NCI-H774 (cell line): ENCODE measurements at places on chromosomes 7 and 10.

DNA sequence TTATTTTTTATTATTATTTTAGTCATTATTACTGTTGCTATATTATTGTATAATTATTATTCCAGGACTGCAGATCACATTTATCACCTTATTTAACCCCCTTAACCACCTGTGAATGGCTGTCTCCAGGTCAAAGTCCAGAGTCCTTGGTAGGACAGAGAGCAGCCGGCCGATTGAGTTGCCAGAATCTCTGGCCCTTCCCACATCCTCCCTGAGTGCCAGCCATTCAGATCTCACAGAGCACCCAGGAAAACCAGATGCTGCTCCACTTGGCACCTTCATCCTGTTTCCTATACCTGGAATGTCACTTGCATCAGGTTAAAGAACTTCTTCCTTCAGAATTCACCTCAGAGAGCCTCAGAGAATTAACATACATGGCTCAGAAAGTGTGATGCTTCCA lies 101.1 kb downstream of the ELAPOR2 start:
- no peak for DNase-seq

DNA sequence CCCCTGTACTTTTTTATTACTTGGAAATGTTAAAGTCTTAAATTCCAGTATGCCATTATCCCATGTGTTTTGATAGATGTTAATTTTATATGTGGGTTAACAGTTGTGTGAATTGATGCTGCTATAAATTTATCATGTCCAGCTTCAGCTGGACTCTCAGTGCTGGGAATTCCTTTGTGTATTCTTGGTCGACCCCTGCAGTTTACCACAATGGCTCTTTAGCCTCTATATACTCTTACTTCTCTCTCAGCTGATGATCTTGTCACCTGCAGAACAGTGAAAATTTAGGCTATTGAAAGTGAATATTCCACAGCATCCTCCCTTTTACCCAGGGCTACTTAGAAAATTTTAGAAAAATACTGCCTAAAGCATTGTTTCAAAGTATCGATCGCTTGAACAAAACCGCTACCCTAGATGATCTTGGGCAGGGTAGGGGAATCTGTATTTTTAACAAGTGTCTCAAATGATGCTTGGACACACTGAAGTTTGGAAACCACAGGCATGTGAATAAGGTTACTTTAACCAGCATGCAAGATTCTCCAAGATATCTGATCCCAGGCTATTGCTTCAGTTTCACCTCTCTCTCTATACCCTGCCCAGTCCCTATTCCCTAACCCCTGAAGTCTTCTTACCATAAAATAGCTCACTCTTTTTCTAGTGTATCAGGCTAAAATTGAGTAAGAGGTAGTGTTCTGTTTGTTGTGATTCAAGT lies 25.4 kb downstream of the LCOR start:
- DNase-seq: no peak

DNA sequence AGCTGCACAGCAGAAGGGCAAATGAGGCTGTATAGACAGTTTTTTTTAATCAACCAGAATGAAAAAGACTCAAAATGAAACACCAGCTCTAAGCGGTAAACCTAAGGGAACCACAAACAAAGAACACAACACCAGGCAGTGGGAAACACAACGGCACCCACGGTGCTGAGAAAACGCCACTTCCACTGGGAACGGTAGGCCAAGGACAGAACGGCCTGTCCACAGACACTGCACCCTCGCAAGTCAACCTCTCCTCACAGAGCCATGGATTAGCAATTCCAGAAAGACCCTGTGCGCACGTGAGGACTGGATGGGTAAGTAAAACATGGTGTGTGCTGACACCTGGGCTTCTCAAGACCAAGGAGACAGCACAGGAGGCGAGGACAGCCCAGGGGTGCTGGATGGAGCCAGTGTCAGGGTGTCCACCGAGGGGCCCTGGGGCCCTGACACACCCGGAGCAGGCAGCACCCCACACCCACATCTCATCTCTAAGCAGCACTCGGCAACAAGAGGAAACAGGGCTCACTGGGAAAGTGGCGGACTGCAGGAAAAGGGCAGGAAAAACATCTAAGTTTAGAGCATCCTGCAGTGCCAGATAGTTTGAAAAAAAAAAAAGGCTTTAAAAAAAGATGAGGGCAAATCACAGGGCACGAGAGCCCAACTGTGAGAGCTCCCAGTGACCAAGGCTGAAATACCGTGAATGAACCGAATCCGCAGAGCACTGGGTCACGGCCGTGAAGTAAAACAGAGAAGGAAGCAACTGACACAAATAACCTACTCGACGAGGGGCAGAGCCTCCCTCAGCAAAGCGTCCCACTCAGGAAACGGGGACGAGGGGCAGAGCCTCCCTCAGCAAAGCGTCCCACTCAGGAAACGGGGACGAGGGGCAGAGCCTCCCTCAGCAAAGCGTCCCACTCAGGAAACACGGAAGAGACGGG lies 120.2 kb downstream of the MAD1L1 start:
- no peak for DNase-seq

- no peak for DNase-seq
These were observed 5.9 kb downstream of the ZKSCAN1 start for GRCh38 chr7:100021297-100021696.

GRCh38 chr10:127319271-127319670 lies 122.9 kb upstream of the INSYN2A start:
- no peak for DNase-seq

- no peak for DNase-seq
These were observed 2.5 kb upstream of the CFAP58 start for GRCh38 chr10:104351061-104351702.

DNA sequence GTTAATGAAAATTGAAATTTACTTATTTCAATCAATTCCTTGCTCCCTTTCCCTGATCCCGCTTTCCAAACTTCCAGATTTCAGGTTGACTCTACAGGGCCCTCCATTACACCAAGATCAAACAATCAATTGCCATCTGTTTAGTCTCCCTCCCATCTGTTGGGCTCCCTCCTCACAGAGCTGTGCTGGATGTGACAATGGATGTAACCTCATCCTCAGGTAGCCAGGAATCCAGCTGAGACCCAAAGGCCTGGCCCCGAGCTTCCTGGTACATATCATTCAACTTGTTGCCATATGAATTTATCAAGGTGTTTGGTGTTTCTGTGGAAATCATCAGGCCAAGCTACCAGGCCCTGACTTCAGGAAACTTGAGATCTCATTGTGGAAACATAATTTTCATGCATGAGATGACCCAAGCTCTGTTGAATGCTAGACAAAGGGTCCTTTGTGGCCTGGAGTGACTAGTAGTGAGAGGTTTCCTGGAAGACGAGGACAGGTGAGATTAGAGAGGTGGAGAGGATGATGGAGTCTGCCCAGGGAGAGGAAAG lies 148.6 kb upstream of the PDE1C start:
- DNase-seq: no peak

- DNase-seq: no peak
These were observed 29.7 kb upstream of the TAS2R16 start for GRCh38 chr7:123024989-123025758.

GRCh38 chr10:28291881-28292297 lies 11.0 kb downstream of the MPP7 start:
- DNase-seq: no peak

DNA sequence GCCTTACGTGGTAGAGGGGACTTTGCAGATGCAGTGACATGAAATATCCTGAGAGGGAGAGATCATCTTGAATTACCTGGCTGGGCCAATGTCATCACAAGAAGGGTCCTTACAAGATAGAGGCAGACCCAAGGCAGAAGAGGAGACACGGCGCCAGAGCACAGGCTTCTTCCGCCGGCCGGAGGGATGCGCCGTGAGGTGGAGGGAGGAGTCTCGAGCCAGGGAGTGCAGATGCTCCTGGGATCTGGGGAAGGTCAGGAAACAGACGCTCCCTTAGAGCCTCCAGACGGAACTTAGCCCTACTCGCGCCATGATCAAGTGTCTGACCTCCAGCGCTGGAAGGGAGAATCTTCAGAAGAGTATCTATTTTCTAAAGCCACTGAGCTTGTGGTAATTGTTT lies 304.8 kb downstream of the GLRX3 start:
- no peak for DNase-seq

DNA sequence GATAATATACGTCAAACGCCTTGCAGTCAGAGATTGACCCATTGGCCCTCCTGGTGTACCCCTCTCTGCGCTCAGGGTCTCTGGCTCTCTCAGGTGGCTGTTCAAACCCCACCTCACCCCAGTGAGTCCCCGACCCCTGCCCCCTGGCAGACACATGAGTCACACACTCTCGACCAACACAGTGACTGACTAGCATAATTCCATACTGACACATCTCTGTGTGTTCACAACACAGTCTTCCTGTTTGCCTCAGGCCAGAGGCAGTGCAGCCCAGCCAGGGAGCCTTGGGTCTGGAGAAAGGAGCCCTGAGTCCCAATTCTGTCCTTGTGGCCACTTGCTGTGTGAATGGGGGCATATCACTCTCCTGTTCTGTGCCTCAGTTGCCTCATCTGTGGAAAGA lies 40.1 kb downstream of the PALD1 start:
- no peak for DNase-seq

GRCh38 chr10:102117391-102118159 lies 2.6 kb downstream of the LDB1 start:
- DNase-seq: peak; percentile 16

DNA sequence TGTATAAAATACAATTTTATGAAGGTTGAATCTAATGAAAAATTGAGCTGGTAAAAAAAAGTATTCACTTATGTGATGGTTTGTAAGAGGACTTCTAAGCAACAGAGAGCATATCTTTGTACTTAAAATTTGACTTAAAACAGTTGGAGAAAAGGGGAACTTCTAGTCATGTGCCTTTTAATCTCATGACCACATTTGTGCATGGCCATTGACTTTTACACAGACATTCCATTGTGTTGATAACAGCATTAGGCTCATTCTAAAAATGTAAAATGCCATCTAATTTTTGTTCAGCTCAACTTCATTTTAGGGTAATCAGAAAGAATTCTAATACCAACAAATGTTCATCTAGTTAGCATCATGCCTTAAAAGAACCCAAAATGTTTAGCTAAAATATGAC lies 119.9 kb downstream of the HPSE2 start:
- no peak for DNase-seq

DNA sequence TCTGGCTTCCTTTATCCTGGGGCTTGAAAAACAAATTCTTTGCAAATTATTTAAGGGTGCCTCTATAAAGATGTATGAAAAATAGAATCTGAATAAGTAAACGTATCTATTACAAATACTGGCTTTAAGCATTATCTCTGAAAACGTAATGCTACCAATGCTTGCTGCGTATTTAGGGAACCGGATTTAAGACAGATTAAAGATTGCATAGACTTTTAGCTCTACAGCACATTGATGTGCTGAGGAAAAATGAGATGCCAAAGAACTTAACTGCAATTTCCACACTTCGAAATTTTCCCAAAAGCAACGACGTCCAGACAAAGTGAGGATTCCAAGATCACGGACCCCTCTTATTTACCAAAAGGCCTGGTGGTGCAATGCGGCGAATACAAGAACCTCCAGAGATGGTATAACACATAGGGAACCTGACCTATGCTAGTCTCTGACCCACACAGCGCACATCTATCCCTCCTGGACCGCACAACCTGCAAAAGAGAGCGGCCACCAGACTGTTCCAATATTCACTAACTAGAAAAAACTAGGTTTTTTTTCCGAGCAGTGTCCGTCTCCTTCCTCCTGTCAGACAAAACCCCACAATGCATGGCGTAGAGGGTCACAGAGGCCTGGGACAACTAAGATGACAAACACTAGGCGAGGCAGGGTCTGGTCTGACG lies 34.3 kb upstream of the PHF14 start:
- DNase-seq: no peak

DNA sequence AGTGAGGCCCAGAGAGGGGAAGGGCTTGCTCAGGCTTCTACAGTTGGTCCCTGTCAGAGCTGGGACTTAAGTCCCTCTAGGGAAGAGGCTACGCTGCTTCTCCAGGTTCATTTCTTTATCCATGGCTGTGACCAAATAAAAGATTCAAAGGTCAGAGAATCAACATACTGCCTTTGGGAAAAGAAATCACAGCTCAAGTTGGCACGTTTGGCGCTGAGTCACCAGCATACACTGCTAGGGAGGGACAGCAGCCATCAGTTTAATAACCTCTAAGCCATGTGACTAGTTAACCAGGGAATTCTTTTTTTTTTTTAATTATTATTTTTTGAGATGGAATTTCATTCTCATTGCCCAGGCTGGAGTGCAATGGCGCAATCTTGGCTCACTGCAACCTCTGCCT lies 28.4 kb upstream of the CRHR2 start:
- DNase-seq: no peak

DNA sequence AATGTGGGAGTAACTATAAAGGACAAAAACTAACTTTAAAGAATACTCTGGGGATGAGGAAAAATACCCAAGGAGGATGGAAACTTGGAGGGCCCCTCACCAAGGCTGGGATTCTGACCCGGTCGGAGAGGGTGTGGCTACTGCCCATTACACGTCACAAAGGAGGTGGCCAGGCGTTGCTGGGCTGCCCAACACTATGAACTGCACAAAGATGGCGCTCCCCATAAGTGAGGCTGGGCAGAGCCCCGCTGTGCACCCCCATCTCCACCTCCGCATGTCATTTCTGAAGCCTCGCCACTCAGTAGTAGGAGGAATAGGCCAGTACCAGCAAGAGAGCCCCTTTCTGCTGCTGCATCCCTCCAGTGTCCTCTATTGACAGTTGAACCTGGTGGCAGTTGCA lies 290.1 kb upstream of the ZNF32 start:
- DNase-seq: no peak

DNA sequence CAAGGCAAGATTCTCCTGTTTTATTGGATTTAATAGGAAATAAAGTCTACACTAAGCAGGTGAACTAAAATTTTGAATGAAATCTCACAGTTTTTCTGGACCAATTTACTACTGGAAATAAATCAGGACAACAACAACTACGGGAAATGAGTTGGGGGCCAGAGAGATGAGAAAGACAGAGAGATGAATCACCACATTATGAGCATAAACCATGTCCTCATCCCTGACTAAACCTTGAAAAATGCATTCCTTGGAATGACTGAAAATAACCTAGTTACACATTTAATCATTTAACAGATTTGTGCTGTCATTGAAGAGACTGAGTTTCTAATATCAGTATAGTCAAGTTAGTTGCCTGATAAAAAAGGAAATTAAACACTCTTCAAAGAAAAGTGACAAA lies 608.4 kb upstream of the KCND2 start:
- DNase-seq: no peak

DNA sequence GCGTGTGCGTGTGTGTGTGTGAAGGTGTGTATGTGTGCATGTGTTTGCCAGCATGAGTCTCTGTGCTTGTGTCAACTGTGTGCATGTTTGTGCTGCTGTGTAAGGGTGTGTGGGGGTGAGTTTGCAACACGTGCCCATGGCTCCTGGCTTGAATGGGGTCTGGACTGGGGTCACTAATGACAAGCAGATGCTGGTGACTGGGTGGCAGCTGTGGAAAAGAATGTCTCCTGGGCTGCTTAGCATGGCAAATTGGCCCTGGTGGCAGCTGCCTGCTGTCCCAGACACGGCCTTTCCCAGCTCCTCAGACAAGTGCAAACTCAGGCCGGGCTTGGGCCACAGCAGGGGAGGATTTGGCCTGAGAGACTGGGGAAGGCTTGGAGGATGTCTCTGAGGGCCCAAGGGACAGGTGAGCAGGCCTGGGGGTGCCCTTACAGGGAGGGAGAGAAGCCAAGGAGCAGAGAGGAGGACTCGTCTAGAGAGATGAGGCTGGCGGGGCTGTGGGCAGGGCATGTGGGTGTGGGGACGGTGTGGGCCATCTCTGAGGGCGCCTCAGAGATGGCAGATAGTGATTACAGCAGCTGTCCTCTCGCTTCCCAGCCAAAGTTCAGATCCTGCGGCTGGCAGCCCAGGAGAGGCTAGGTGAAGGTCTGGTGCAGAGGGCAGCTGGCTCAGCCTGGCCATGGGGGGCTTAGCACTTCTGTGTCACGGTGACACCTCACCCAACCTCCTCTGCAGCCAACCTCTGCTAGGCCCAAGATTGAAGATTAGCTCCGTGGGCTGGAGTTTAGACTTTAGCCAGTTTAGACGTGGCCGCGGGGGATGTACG lies 1.5 kb downstream of the AQP1 start:
- DNase-seq: no peak
